ENCODE measurements at places on chromosomes 2 and 18. TPM values are rescaled to one million over a fixed set of nuclear protein-coding genes. Genes with fewer than 3 reads are reported as not detected.

Gene SCN3A
- not detected for total RNA-seq

- peak; percentile 38 for DNase-seq
Measured at GRCh38 chr2:192127434-192127833, 67.3 kb downstream of the TMEFF2 start.

Gene SULT1C4
- not detected for total RNA-seq

- DNase-seq: peak; percentile 89
Measured at GRCh38 chr2:54455563-54456361, at the start of gene SPTBN1. Gene SPTBN1 (plus strand): TSS chr2:54456327. CDS start chr2:54526419, 70,092 bp downstream.

Gene FOXI3
- not detected for total RNA-seq

Gene KIF5C
- total RNA-seq: 0.32 TPM

Gene ATP5MC3
- 176 TPM for total RNA-seq

Gene AFF3
- total RNA-seq: not detected

DNA sequence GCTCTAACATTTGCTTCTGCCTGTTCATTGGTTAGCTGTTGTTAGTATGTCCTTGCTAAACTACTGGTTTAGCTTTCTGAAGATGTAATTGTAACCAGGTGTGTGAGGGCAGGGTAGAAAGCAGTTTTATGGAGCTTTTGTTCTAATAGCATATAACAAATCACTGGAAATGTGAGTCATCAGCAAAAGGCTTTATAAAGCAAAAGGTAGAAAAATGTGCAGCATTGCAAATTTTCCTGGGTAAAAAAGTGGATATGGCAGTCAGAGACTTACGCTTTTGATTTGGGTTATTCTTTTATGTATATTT lies 85.3 kb downstream of the ZNF407 start:
- peak; percentile 6 for DNase-seq

DNA sequence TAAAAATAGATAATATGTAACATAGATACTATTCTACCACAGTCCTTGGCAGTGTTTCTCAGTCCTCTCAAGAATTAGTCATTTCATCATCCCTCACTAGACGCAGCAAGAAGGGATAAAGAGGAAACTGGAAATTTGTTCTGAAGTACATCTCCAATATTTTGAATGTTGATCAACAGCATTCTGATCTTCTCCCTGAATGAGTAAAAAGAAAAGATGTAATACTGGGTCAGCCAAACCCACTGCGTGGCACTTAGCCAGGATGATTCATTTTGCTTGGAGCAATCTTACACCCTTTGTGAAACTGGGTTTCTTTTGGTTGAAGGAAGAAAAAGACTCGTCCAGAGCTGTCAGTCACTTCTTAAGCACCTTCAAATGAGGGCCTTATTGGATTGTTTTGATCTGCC lies 54.1 kb downstream of the TAF1B start:
- peak; percentile 90 for DNase-seq

Gene TCF7L1
- total RNA-seq: 0.46 TPM

- no peak for DNase-seq
Measured at GRCh38 chr2:32422133-32422532, 65.3 kb downstream of the BIRC6 start.

DNA sequence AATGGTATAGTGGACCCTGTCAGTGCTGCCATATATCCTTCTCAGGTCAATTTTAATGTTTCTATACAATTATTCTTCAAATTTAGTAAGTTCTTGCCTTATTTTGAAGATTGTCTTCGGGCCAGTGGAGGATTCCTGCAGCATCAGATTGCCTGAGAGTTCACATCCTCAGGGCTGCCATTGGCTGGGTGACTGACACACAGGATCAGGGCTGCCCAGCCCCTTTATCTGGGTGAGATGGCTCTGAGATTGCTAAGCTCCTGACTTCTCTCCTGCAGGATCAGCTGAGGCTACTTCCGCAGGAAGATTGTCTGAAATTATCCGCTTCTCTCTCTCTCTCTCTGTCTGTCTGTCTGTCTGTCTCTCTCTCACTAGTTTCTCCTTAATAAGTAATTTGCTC lies 567.4 kb downstream of the TSN start:
- DNase-seq: no peak

DNA sequence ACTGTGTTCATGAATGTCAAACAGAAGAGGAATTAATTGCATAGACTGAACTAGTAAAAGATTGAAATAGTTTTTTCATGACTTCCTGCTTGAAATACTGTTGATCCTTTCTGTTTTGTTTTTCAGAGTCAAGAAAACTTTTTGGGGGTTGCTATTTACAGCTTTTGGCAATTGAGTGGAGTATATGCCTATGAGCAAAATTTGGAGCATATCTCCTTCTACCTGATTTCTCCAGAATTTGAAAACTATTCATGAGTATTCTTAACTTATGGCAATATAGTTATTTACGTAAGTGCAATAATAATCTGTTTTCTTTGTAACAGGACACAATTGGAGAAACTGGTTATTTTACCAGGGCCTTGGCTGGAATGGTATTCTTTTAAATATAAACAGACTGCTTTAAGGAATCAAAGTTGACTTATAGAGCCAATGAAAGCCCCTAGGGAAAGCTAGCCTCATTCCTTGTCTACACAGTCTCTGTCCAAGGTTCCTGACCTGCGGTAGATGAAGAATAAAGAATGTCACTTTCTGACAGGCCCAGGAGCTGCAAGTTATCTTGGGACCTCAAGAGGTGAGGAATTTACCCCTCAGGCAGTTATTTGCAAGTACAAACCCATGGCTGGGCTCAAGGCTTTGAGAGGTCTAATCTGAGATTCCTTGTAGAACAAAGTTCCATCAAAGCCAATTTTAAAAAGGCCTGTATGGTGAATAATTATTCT lies 193.5 kb upstream of the NDUFV2 start:
- no peak for DNase-seq

DNA sequence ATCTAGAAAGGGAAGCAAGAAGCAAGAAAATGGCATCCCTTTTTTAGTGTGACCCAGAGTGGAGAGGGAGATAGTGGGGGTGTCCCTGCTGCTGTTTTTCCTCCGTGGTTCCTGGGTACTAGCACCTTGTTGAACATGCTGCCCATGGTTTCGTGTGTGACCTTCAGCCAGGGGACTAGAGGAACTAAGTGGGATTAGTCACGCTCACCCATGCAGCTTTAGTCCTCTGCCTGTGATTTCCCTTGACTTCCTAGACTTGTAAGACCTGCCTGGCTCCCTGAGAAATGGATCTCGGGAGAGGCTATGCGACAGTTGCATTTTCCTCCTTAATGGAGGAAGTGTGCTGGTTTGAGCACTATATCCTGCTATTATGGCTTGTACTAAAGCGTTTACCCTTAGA lies 471.4 kb downstream of the DCDC2C start:
- no peak for DNase-seq

DNA sequence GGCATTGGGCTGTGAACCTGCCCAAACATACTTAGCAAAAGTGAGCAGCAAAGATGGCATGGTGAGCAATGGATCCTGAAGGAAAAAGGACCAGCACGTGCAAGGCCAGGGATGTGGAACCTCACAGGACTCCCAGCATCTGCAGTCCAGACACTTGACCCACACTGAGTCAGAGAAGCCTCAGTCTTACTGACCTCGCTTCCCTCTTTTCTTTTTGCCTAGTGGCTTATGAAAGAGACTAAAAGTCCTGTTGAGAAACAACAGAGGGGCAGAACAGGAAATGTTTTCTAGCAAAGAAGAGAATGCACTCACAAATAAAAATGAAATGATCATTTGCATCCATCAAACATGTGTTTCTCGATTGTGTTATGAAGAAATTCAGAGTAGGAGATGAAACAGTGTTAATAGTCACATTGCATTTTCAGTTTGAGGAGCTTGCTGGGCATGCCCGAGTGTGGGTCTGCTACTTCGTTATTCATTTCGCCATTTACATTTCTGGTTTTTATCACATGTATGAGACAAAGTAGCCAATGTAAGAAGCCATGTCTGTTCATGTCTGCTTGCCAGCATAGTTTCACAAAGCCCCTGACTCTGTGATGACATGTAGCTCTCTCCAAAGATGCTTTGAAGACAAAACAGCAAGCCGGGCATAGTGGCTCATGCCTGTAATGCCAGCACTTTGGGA lies 118.4 kb downstream of the INO80D start:
- DNase-seq: peak; percentile 12

- DNase-seq: no peak
Measured at GRCh38 chr2:197208841-197209240, 101.7 kb downstream of the ANKRD44 start.

- no peak for DNase-seq
Measured at GRCh38 chr18:13418013-13418710, 199.6 kb downstream of the LDLRAD4 start.
